ENCODE measurements at places on chromosomes 4 and X.

DNA sequence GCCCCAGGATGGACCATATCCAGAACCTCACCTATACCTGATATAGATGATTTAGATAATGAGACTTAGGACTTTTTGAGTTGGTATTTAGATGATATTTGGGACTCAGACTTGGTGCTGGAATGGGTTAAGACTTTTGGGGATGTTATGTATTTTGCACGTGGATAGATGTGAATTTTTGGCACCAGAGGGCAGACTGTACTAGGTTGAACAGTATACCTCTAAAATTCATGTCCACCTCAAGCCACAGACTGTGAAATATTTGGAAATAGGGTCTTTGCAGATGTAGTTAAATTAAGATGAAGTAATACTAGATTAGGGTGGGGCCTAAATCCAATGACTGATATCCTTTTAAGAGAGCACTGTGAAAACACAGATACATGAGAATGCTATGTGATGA, 15.6 kb downstream of the RBM41 start:
- DNase-seq: no peak

DNA sequence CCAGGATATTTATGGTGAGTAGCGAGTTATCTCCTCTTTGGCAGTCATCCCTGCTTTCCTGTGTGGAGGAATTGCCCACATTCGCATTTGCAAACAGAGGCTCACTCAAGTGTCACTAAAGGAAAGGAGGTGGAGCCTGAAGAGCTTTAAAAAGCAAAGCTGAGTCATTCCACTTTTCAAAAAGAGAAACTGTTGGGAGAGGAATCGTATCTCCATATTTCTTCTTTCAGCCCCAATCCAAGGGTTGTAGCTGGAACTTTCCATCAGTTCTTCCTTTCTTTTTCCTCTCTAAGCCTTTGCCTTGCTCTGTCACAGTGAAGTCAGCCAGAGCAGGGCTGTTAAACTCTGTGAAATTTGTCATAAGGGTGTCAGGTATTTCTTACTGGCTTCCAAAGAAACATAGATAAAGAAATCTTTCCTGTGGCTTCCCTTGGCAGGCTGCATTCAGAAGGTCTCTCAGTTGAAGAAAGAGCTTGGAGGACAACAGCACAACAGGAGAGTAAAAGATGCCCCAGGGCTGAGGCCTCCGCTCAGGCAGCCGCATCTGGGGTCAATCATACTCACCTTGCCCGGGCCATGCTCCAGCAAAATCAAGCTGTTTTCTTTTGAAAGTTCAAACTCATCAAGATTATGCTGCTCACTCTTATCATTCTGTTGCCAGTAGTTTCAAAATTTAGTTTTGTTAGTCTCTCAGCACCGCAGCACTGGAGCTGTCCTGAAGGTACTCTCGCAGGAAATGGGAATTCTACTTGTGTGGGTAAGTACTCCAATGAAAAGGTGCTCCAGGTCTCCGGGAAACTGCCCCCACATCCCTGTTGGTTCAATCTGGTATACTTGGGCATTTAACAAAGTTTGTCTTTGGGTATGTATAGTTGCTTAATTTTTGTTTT, at the start of gene EGF:
EGF (plus strand) TSS at position 178 of the 890 bp plus-strand sequence; CDS start at position 631, 453 bp downstream.
- no peak for DNase-seq

- no peak for DNase-seq
Observed at GRCh38 chr4:173879509-173879908, 349.5 kb upstream of the HAND2 start.

- no peak for DNase-seq
Observed at GRCh38 chr4:28879178-28879577, 1841.0 kb upstream of the PCDH7 start.

DNA sequence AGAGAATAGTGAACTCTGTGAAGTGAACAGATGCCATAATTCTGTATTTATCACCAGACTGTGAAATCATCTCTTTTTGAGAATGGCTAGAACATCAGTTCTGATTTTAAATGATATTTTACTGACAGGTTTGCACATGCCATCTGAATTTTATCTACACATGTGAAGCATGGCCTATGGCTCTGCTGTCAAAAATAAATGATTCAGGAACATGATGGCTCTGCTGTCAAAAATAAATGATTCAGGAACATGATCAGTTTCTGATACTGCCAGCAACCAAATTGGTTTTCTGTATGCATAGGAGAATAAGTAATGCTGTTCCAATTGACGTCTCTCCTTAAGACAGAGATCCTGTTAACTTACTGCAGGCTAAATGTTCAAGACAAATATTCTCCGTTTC, 70.6 kb upstream of the TLL1 start:
- DNase-seq: no peak

- DNase-seq: no peak
Observed at GRCh38 chrX:53374222-53374820, 48.1 kb downstream of the SMC1A start.

DNA sequence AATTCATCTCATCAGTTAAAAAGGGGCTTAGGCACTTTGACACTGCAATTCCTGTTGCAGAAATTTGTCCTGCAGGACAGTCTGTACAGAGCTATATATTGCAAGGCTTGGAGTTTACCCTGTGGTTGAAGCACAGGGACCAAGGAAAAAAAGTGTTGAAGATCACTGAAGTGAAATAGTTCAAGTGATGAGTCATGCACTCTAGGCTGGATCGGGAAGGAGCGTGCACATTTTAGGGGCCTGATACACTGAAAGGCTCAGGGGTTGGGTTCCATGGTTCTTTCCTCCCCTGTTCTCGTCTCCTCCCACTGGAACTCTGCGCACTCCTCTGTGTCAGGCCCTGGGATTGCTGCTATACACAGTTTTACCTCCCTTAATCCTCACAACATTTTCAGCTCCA, 104.9 kb upstream of the ARMCX2 start:
- no peak for DNase-seq

GRCh38 chrX:1521459-1521956, 15.5 kb downstream of the P2RY8 start:
- no peak for DNase-seq

GRCh38 chrX:96713303-96713702, 28.7 kb downstream of the DIAPH2 start:
- no peak for DNase-seq

DNA sequence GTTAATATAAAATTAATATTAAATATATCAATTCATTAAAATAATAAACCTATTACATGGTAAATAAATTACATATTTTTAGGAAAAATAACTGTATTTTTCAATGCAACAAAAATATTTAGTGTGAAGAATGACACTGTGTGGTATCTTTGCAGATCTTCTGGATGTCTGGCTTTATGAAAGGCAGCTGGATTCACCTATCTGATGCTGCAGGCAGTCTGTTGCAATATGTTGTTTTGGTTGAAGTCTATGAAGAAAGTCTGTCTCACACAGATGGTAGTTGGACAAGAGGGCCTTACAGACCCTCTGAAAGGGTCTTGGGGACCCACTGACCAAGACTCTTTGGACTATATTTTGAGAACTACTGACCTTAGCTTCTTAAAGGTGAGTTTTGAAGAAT, 89.1 kb upstream of the TMEM150C start:
- no peak for DNase-seq

GRCh38 chr4:107258359-107258758, 222.2 kb upstream of the DKK2 start:
- DNase-seq: no peak

DNA sequence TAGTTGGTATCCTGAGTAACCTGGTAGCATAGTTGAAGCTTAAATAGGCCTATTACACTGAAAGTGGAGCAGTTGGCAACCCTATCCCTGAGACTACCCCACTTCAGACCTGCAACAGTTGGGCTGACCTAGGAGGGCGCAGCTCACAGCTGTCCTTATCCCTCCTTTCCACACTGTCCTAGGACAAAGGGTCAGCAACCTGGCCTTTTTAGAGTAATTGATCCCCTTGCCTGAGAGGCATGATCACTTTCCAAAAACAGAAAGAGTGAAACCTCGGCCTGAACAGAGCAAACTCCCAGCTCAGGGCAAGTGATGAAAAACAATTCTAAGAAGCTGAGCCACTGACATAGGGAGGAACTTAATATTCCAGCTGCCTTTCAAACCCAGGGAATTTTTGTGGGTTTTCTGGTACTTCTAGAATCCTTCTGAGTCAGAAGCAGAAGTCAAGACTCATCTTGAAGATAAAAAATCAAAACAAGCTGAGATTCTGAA, 94.9 kb upstream of the MYOZ2 start:
- no peak for DNase-seq

GRCh38 chrX:146238173-146238572, 420.5 kb downstream of the SLITRK2 start:
- DNase-seq: no peak

GRCh38 chr4:145907812-145908211, 30.8 kb downstream of the ZNF827 start:
- DNase-seq: no peak

- no peak for DNase-seq
Observed at GRCh38 chrX:154056770-154057241, 37.1 kb upstream of the IRAK1 start.

GRCh38 chr4:142278663-142279062, 567.4 kb downstream of the INPP4B start:
- no peak for DNase-seq

GRCh38 chrX:122788216-122788615, 395.9 kb upstream of the GRIA3 start:
- no peak for DNase-seq

GRCh38 chr4:56055027-56055977, 106.6 kb downstream of the CEP135 start:
- DNase-seq: no peak

DNA sequence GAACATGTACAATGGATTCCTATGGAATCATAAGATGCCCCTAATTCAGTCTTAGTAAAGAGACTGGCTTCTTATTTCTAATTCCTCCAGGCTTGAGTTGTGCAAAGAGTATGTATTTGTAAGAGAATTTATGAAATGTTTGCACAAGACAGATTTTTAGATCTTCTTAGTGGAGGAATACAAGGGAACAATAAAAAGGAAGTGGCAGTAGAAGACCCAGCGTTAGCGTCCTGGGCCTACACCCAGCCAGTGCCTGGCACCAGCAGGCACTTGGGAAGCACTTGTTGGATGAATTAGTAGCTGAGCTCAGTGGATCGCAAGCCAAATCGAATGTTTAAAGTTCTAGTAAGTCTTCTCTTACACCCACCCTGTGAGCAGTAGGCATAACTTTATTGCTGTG, 157.4 kb downstream of the PTTG2 start:
- no peak for DNase-seq

- no peak for DNase-seq
Observed at GRCh38 chrX:1609762-1610161, 5.1 kb upstream of the ASMT start.

GRCh38 chr4:91840359-91840758, 463.4 kb upstream of the GRID2 start:
- no peak for DNase-seq

- no peak for DNase-seq
Observed at GRCh38 chrX:121733514-121733913, 686.1 kb downstream of the GLUD2 start.

- DNase-seq: no peak
Observed at GRCh38 chrX:154541896-154542722, 4.5 kb downstream of the G6PD start.

DNA sequence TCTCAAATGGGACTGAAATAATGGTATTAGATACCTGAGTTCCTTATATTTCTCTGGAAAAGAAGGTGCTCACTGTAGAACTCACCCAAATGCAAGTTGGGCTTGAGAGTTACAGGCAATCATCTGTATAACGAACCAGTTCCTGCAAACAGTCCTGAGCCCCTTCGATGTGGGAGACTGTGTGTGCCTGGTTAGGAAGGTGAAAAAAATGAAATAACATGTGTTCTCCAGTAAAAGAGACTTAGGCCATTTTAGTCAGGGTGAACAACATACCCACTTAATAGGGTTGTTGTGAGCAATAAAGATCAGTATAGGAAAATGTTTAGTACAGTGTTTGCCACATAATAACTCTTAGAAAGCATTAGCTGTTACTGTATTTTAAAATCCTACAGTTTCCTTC, 23.4 kb downstream of the STIM2 start:
- no peak for DNase-seq

DNA sequence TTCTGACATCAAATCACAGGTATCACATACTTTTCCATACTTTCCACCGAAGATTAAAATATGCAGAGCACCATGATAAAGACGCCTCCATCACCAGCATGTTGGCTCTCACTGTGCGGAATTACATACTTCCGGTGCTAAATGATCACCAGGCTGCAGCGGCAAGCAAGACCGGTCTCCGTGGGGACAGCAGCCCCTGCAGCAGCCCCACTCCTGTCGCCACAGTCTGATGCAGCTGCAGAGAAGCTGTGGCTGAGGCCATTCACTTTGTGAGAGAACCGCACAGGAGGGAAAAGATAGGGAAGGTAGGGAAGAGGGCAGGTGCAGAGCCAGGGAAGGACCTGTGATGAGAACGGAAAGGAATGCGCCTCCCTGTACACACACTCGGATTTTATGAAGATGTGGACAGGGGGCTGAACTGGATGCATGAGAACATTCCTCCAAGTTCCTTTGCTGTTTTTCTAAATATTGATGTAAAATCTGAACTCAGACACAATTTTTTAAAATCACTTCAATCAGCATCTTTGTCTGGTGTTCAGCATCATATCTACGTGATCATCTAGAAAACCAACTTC, 38.3 kb downstream of the AFAP1 start:
- no peak for DNase-seq

DNA sequence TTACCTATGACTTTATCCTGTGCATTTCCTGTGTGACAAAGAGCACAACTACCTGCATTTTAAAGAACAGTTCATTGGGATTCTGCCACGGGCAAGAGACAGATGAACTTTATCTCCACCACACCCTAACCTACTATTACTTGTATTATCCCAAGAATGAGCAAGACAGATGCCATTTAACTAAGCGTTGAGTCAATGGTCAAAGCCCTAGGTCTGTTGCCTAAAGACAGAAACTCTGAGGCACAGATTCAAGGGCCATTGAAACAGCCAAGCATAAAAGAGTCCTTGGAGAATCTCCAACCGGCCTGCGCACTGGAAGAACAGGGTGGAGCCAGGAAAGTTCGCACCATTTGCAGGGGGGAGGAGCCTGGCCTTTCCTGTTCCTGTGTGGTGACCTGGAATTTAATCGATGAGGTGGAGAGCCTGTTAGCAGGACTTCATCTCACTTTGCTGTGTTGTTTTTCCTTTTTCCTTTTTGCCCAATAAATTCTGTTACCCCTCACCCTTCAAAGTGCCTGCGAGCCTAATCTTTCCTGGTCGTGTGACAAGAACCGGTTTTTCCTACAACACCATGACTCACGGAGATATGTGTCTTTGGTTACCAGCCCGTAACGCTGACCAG, 146.4 kb upstream of the DIAPH2 start:
- DNase-seq: no peak

- no peak for DNase-seq
Observed at GRCh38 chr4:1053080-1053661, 41.7 kb downstream of the FGFRL1 start.

GRCh38 chr4:185722029-185722316, 90.0 kb downstream of the SORBS2 start:
- no peak for DNase-seq

GRCh38 chr4:70623323-70623722, 5.2 kb upstream of the ENAM start:
- DNase-seq: no peak

DNA sequence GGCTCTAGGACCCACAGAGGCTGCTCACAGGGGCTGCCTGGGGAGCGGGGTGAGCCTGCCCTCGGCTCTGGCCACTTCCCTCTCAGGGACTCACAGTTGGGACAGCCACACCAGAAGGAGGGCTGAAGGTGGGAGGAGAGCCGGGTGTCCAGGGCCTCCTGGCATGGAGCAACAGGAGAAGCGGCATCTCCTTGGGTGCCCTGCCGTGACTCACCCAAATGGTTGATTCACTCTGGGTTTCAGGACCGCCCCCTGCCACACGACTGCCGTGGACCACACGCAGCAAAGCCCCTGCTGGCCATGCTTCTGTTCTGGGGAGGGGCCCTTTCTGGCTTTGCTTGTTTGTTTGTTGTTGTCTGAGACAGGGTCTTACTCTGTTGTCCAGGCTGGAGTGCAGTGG, 86.0 kb upstream of the AFAP1 start:
- no peak for DNase-seq
